ENCODE measurements at places on chromosomes 13 and 19. TPM values are rescaled to one million over a fixed set of nuclear protein-coding genes. Genes with fewer than 3 reads are reported as not detected.

DNA sequence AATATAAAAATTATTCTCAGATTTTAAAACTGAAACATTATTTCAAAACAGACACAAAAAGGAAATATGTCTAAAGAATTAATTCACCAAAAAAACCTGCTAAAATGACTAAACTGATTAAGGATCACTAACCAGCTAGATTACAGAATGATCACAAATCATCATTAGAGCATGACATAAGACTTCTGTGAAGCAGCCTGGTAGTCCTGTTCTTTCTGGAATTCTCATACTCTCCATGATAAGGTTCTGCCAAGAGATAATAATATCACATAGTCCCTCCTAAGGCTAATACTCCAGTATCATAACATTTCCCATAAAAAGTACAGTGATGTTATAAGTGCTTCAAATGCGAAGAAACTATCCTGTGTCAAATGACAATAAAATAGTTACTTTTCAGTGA lies 1814.9 kb downstream of the SLITRK5 start:
- H3K4me3 ChIP-seq: no peak overlapping the region
- H3K4me1 ChIP-seq: no peaks in the 10 kb centered on the region
- DNase-seq: no peak
- H3K27ac ChIP-seq: no peak overlapping the region
- H3K27me3 ChIP-seq: no peaks in the 10 kb centered on the region
- no peaks in the 10 kb centered on the region for H3K36me3 ChIP-seq

DNA sequence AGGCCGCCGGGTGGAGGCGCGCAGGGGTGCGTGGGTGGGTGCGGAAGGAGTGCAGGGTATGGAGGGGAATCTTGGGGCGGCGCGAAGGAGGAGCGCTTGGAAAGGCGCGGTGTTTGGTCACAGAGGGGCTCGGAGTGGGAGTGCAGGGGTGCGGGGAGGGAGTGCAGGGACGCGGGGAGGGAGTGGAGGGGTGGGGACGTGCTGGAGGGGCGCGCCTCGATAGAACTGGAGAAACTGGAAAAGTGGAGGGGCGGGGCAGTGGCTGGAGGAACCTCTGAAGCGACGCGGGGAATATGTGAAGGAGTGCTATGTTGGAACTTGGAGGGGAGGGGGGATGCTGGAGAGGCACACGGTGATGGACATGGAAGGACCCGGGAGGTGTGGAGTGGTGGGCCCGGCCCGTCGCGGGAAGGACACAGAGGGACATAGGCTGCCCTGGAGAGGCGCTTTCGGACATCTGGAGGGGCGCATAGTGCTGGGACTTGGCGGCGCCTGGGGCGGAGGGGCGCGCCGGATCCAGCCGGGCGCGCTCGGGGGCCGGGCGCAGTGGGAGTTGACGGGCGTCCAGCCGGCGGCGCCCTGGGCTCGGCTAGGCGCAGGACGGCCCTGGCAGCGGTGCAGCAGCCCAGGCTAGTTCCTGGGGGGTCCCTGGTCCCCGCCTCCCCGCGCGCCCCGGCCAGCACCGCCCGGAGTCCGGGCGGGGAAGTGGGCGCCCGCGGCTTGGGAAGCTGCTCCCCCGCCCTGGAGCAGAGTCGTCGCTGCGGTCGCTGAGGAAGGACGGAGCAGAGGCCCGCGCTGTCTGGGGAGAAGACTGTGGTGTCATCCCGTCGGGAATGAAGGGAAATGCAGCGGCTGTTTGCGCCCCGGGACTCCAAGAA lies 20.8 kb upstream of the SGCG start:
- no peak for DNase-seq
- H3K36me3 ChIP-seq: no peaks in the 10 kb centered on the region
- H3K27ac ChIP-seq: no peak overlapping the region
- H3K4me1 ChIP-seq: no peaks in the 10 kb centered on the region
- H3K27me3 ChIP-seq: no peaks in the 10 kb centered on the region
- no peak overlapping the region for H3K4me3 ChIP-seq

- DNase-seq: no peak
- H3K4me1 ChIP-seq: no peaks in the 10 kb centered on the region
- peaks cover 23% of the 10 kb centered on the region for H3K36me3 ChIP-seq
- H3K27me3 ChIP-seq: no peaks in the 10 kb centered on the region
- H3K4me3 ChIP-seq: no peak overlapping the region
- H3K27ac ChIP-seq: no peak overlapping the region
Observed at GRCh38 chr19:16207490-16208025, 9.8 kb downstream of the AP1M1 start.

The MEIOSIN gene
- total RNA-seq: not detected

The MTMR6 gene
- 10.1 TPM for total RNA-seq

Measured in Karpas-422 (cell line).